Activated CD8-positive, alpha-beta memory T cell treated with anti-CD3 and anti-CD28 coated beads for 4 hours (primary cell): ENCODE measurements at places on chromosomes 3 and 15.

DNA sequence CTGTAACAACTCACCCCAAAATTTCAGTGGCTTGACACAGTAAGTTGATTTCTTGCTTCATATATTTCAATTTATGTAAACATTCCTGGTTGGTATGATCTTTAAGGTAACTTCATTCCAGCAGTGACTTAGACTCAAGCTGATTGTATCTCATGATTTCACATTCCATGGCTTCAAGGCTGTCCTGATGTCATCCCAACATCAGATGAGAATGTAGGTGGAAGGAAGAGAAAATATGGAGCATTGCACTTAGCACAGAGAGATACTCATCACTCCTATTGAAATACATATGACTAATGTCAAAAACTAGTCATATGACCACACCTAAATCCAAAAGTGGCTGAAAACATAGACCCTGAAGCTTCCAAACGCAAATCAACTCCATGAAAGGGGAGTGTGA lies 793.8 kb downstream of the TBL1XR1 start:
- no peak for DNase-seq

DNA sequence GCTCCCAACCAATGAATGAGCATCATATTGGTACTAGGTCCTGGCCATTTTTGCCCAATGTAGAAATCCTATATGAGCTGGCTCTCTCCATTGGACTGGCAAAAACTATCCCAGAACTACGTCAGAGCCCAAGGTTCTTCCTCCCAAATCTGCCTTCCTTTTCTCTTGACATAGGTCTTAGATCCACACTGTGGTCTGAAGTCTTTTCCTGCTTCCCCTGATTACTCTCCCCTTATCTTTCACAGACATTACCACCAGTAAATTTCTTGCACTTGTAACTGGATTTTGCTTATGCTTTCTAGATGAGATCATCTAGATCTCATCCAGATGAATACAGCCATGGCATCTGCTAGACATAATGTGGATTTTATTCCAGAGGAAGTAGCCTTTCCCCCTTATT lies 141.2 kb upstream of the GADL1 start:
- no peak for DNase-seq

- no peak for DNase-seq
These were observed 1.3 kb downstream of the PLCH1 start for GRCh38 chr3:155743606-155744005.

DNA sequence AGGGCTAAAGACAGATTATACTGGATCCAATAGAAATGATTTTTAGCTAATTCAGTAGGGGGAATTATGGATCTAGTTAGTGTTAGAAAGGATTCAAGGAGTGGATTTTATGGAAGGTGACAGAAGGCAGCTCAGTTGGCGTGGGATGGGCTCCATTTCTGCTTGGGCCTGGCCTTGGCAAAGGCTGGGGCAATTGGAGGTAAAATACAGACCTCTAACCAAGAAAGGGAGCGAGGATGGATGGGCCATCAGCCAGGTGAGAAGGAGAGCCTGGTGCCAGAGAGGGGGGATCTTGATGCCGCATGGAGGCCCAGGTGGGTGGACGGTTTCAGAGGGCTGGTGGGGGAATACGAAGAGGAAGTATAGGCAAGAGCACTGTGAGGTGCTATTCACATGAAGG lies 40.7 kb upstream of the TRA2B start:
- no peak for DNase-seq

DNA sequence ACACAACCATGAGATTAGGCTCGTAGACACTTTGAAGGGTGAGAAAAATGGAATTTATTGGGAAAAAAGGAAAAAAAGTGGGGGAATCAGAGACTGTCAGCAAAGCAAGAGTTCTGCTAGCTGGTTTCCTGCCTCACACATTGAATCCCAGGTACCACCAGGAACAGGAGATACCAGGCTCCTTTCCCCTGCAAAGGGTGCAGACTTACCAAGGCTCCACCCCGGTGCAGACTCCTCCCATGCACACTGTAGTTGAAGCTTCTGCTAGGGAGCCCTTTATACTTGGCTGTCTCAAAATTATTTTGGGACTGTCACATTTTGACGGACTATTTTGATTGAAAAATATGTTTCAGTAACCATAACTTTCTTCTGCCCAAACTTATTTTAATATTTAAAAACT lies 819.9 kb upstream of the GBE1 start:
- DNase-seq = no peak

DNA sequence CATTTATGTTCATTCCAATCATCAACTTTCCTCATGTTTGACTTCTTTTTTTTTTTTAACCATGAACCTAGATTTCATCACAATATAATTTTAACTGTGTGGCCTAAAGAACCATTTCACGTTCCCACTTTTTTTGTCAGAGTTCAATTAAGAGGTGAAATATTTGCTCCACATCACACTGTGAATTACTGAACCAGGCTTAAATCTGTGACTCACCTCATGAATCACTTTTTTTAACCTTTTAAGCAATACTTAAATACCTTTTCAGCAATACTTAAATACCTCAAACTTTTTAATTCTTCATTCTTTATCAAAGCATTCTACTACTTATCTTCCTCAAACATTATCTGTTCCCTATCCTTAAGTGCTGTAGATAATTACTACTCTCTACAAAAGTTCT lies 137.6 kb downstream of the SI start:
- no peak for DNase-seq

DNA sequence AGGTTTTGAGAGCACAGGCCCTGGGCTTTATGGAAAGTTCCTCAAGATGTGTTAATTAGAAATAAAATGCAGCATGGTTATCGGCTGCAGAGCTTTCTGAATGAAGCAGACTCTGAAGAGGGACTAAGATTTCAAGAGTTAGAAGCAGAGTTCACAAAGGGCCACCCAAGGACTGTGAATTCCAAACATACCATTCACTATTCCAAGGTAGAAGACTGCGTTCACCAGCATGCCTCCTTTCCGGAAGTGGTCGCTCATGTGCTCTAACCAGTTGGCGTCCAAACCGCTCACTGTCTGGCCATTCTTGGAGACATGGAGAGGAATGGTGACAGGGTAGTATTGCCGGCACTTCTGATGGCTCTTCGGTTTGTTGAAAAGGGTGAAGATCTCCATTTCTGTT lies 104.9 kb downstream of the OXNAD1 start:
- DNase-seq = no peak

DNA sequence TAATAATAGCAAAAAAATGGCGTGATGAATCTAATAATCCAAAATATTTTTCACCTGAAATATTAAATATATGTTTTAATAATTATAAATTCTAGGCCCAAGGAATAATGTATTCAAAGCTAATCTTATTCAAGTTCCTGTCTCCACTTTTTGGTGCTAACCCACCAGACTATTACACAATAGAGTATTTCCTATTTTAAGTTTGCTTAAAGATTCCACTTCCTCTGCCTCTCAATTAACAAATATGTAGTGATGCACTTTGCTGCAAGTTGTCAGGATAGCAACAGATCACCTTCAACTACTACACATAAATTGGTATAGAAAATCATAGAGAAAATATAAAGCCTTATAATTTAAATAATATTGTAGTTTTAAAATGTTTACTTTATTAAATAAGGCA lies 467.5 kb downstream of the C3orf38 start:
- DNase-seq = no peak

- no peak for DNase-seq
These were observed 43.6 kb upstream of the PLCL2 start for GRCh38 chr3:16841041-16841753.

GRCh38 chr3:197874064-197874463 lies 75.9 kb upstream of the RPL35A start:
- no peak for DNase-seq

- DNase-seq = no peak
These were observed 152.4 kb downstream of the RORA start for GRCh38 chr15:61076598-61077170.

DNA sequence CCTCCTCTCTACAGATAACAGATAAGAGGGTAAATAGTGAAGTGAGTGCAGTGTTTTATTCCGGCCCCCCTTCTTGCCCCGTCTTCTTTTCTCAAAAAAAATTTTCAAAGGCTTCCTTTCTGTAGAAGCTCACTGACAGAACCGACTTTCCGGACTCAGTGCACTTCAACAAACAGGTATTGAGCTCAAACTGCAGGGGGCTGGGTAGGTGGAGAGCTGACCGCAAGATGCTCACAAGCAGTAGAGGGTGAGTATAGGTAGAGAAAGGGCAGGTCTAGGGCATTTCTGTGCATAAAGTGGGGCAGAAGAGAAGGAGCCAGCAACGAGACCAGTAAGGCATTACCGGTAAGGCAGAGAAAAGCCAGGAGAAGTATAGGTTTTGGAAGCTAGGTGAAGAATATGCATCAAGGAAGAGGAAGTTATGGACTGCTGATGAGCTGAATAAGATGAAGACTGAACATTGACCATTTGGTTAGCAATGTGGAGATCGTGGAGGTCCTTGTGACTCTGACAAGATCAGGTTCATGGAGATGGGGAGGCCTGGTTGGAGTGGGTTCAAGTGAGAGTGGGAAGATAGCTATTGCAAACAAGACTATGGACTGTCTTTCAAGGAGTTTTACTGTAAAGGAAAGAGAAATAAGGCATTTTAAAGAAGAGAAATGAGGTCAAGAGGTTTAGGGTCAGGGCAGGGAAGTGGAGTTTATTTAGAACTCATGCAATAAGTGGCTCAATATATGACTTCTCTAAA lies 97.4 kb downstream of the ST6GAL1 start:
- DNase-seq = peak; percentile 64

DNA sequence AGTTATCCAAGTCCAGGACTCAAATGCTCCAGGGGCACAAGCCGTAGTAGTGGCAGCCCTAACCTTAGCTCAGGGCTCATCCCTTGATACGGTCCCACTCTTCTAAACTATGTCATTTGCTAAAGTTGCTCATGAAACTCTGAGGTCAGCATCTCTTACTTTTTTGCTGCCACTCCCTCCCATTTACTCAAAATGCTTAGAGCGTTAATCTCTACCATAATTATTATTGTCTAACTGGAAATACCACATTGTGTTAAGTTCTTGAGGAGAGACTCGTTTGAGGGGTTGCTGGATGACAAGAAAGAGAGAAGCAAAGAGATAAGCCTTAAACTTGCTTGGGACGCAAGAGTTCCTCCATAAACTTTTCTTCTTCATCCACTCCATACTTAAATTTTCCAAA lies 26.9 kb upstream of the TMOD3 start:
- no peak for DNase-seq

- no peak for DNase-seq
These were observed 13.5 kb upstream of the MECOM start for GRCh38 chr3:169676925-169677537.
